Right ventricle myocardium superior (tissue), 1 donor: ENCODE measurements at places on chromosomes 5 and 9.

- DNase-seq, result no peak
These were observed 655.2 kb downstream of the PDE4D start for GRCh38 chr5:59238126-59238902.

DNA sequence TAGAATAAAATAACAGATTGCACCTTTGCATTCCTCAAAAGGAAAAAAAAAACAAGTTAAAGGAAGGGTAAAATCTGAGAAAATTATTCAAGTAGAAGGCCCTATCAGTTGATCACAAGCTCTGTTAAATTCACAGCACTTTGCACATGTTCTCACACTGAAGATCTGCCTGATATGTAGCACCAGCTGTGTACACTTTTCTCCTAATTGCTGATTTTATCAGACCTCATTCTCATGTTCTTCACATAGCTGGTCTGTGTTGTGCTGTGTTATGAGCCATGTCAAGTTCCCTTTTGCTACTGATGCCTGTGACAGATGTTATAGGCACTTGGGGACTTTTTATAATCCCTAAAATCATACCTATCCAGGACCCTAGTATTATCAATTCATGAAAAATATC is 390.4 kb upstream of the PRR16 start:
- no peak for DNase-seq

- DNase-seq, result no peak
These were observed 288.5 kb upstream of the ANKH start for GRCh38 chr5:15160091-15160490.

GRCh38 chr5:133741396-133741795 is 129.1 kb upstream of the FSTL4 start:
- no peak for DNase-seq

DNA sequence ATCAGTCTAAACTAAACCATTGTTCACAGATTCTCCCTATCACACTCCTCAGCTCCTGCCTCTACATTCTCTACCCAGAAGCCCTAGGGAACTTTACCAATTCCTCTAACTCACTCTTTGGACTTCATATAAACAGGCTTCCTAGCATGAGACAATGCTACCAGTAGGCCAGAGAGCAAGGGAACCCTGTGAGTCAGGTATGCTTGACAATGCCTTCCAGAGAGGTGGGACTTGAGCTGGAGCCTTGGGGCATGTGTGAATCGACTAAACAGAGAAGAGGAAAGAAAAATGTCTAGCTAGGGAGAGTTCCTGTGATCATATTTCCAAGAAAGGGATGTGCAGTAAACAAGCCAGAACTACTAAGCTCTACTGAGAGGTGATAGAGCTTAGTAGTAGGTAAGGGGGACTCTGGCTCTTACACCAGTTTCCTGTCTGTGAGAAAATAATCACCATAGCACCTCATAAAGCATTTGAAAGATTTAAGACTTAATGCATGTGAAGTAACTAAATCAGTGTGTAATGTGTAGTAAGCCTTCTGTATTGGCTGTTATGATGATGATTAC is 6.4 kb upstream of the RFK start:
- no peak for DNase-seq

DNA sequence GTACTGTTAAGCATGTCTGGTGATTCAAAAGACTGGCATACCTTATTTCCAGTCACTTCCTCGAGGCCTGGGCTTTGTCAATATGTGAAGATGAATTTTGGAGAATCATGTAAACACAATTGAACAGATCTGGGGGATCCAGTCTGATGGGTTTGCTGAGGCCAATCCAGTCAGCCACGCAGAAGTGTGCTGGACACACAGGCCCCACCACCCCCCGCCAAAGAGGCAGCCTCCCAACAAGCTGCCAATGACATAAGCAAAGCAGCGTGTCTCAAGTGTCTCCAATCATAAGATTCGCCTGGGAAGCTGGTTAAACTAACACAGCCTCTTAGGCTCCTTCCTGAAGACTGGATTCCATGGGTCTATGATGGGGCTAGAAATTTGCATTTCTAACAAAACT is 192.9 kb upstream of the KLF9 start:
- no peak for DNase-seq

DNA sequence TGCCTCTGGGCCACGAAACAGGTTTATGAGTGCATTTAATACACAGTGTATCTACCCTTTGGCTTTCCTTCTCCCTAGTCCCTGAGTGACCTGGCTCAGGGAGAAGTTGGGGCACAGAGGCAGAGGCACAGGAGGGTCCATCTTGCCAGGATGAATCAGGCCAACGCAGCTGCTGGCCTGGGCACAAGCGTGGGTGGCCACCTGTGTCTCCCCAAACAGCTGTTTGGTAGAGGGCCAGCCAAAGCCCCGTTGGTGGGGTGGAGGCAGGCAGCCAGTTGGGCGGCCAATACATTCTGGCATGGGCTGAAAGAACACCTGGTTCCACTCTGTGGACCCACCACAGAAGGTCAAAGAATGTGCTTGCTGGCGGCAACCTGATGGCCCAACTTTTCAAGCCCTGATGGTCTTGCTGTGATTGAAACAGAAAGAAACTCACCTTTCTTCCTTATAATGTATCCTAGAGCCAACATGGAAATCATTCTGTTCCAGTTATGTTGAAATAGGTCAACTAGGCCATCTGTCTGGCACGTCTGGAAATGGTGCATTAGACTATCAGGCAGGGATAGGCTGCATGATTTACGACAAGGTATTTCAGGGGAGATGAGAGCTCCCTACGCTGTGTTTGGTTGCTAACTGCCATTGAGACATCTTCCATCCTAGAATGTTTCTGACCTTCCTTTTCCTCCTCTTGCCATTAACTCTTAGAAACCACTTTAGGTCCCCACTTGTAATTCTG is 337.4 kb downstream of the ADAMTS6 start:
- no peak for DNase-seq

GRCh38 chr5:117209479-117209878 is 634.9 kb upstream of the SEMA6A start:
- no peak for DNase-seq

DNA sequence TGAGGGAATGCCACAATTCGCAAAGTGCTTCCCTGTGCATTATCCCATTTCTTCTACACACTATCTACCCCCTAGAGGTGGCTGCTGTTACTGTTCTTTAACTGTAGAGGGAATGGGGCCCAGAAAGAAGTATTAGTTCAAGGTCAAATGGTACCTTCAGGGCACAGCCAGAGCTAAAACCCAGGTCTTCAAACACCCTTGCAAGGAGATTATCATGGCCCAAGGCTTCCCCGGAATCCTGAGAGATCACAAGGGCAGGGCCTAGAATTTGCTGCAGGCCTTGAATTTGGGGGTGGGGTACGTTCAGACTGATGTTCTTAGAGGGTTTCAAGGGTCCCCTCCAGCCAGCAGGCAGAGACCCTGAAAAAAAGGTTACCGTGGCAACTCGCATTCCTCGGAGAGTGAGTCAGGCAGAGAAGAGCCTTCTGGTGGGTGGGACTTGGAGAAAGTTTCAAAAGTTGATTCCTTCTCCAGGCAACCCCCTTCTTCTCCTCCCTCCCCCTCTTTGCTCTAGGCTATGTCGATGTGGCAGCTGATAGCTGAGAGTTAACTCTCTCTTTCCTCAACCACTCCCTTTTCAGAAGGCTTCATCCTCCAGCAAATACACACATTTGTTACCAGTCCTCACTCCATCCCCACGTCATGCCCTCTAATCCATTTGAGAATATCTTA is 1.9 kb downstream of the SPARC start:
- DNase-seq, result no peak

DNA sequence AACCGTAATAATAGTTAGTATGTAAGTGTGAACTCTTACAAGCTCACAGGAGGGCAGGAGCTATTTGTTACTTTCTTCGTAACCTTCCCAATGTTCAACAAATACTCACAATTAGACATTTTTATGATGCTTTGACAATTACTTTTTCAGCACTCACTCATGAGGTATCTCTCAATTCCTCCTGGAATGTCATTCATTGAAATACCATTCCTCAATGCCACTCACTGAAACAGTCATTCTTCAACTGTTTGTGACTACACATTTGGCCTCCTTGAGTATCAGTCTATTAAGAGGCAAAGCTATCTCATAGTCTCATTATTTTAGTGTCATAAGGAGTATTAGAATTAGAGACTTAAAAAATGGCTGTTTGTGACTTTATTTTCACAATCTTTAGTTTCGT is 734.1 kb upstream of the DMAC1 start:
- DNase-seq, result no peak

DNA sequence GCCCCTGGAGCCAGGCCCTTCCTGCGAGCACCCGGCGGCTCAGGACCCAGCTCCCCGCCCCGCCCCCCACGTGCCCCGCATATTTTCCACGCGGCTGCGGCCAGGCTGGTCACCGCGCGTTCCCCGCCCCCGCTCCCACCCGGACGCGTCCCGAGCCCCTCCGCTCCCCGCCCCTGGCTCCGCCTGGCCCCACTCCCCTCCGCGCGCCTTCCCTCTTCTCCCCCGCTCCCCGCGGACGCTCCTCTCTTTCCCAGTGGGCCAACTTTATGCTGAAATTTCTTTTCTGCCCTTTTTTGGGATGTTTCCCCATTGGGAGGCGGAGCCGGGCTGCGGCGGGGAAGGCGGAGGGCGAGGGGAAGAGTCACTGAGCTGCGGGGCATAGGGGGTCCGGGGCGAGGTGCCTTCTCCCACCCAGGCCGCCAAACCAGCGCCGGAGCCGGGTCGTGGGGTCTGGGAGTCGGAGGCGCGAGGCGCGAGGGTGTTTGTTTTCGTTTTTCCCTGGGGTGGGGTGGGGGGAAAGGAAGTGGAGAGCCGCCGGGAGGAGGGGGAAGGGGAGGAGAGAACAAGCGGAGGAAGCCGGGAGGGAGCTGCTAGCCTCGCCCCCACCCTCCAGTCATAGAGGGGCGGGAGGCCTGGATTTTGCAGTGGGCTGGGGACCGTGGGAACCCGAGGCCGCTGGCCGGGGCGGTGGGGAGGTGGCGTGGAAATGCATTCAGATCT is 1.0 kb upstream of the TPM2 start:
- DNase-seq, result peak; percentile 89

DNA sequence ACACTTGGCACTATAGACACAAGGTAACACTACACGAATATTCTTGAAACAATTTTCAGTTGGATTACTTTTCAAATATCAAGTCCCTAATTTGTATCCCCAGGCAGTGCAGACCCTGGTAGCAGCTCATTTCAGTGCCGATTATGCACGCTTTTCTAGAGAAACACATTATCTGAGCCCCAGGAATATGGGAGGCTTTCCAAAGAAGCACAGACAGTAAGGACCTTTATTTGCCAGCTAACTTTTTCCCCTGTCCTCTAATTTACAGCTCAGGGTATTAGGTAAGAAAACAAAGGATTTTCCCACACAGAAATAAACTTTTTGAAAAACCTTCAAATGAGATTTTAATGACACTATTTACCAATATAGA is 852.3 kb upstream of the DMAC1 start:
- DNase-seq, result no peak
